ENCODE measurements at places on chromosomes 13 and 19. TPM values are rescaled to one million over a fixed set of nuclear protein-coding genes. Genes with fewer than 3 reads are reported as not detected.

Gene CGB1
- total RNA-seq = not detected

Gene ZSCAN1
- not detected for total RNA-seq

Gene IL12RB1
- total RNA-seq = 1.6 TPM

Gene ZNF524
- 10.4 TPM for total RNA-seq

Gene PRR19
- total RNA-seq = 0.32 TPM

Gene CYP4F3
- not detected for total RNA-seq

Gene KLF1
- not detected for total RNA-seq

Gene AXL
- 371 TPM for total RNA-seq

Gene SULT2A1
- total RNA-seq = not detected

Gene LGALS14
- total RNA-seq = not detected

Measured in hair follicle dermal papilla cell (primary cell).